Hypothalamus (tissue), 51 donors: ENCODE measurements at places on chromosomes 1 and 21.

DNA sequence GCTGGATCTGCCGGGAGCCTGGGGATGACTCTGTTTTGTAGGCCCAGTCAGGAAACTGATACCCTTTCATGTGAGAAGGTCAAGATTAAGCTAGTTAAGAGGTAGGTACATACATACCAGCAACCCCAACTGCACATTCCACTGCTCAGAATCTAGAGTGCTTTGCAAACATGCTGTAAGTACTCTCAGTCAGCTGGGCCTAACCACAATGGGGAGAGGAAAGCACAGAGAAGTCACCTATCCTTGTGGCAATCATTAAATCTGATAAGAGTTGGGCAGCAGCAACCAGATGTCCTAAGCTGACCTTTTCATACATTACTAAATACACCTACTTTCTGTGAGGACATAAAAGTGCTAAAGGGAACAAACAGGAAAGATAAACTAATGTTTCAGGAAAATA, 2.5 kb downstream of the ETV3 start:
- no peak for DNase-seq

DNA sequence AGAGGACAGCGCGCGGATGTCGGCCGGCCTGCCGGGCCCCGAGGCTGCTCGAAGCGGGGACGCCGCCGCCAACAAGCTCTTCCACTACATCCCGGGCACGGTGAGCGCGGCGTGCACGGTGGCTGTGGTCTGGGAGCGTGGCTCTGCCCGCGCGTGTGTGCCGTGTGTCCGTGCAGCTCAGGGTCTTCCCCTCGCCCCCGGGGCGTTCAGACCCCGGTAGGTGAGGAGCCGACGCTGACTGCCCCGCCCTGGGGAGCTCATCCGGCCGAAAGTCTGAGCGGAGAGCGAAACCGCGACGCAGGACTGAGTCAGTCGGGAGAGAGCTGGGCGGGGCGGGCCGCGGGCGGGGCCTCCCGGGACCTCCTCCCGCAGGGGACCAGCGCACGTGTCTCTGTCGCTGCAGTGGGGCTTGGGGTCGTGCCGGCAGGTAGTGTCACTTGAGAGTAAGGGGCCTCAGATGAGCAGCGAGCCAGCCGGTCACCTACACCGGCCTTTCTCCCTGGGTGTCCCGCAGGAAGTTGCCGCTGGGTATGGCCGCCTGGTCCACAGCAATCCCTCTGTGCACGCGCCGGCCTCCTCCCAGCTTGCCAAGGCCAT, 520 bp downstream of the PLEKHN1 start:
- no peak for DNase-seq

GRCh38 chr1:64111787-64112186, 91.6 kb upstream of the UBE2U start:
- DNase-seq = no peak

GRCh38 chr1:169346036-169346589, 21.5 kb downstream of the NME7 start:
- no peak for DNase-seq

DNA sequence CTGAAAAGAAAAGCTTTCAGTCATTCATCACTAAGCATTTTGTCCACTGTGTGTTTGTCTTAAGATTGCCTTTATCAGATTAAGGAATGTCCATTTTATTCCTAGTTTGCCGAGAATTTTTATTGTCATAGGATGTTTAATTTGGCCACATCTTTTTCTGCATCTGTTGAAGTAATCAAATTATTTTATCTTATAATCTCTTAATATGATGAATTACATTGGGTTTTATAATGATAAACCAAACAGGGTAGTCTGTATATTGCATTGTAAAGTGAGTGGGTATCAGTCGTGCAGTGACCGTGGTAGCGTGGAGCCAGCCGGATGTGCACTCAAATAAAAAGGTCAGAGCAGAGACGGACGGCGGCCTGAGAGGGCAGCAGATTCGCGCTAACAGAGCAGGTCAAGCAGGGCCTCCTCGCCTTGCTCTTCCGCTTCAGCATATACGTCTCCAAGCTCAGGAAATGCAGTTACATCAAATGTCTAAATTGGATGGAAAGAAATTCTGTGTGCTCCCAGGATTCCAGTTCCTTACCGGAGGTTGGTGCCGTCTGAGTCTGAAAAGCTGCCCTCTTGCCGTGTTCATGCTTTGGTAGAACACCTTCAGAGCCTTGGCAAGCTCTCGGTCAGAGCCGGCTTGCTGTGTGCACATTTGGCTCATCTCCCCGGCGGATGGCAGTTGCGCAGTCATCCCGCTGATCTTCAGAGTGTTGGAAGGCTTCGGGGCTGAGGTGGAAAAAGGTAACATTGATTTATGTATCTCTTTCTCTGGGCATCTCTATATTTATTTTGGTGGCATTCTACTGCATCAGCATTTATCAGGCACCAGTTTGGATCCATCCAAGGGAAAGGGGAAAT, 51.5 kb downstream of the SCCPDH start:
- no peak for DNase-seq

DNA sequence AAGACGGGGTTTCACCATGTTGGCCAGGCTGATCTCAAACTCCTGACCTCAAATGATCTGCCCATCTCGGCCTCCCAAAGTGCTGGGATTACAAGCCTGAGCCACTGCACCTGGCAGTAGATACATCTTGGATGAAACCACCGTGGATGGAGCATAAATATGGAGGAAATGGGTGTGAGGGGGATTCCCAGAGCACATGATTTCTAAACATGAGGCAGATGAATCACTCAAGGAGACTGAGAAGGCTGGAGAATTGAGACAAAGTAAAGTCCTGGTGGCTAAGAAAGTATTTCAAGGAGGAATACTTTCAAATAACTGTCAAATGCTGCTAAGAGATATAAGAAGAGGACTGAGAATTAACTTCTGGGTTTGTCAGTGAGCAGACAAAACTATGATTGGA, 5.4 kb upstream of the PGBD5 start:
- no peak for DNase-seq

DNA sequence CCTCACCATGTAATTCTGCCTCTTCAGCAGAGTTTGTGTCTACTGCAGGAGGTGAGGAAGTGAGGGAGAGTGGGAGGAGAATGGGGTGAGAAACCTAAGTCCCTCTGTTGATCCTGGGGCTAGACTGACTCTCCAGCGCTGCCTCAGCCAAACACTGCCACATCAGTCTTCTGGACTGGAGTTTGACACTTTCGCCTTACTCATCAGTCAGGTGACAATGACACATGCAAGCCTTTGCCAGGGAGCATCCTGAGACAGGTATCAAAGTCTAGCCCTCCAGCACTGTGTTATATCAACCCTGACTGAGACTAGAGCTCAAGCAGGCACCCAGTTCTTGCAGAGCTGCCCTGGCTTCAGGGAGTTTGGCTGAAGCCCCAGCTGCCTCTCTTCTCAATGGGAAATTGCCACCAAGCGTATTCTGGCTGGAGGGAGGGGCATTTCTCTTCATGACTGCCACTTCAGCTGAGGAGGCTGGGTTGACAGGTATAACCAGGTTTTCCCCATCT, 33.3 kb upstream of the SUCO start:
- no peak for DNase-seq

- no peak for DNase-seq
Measured at GRCh38 chr1:118145721-118146120, 39.3 kb downstream of the SPAG17 start.

- DNase-seq = no peak
Measured at GRCh38 chr1:111219557-111220286, 7.8 kb upstream of the CHI3L2 start.

- DNase-seq = no peak
Measured at GRCh38 chr21:46363698-46364097, 39.7 kb downstream of the PCNT start.

GRCh38 chr1:163145435-163145834, 57.3 kb downstream of the RGS5 start:
- no peak for DNase-seq
